ENCODE measurements at places on chromosomes 1 and 21.
A peak's percentile ranks its signal among the peaks of the same experiment; 100 is the strongest.

- peak; percentile 6 for DNase-seq
These were observed 64.4 kb downstream of the KCTD3 start for GRCh38 chr1:215631489-215631888.

GRCh38 chr1:111199881-111200801 lies at the start of gene DENND2D:
Gene DENND2D, minus strand, starts transcription at chr1:111200646. Its CDS starts 187 bp downstream, at chr1:111200459.
- no peak for DNase-seq

DNA sequence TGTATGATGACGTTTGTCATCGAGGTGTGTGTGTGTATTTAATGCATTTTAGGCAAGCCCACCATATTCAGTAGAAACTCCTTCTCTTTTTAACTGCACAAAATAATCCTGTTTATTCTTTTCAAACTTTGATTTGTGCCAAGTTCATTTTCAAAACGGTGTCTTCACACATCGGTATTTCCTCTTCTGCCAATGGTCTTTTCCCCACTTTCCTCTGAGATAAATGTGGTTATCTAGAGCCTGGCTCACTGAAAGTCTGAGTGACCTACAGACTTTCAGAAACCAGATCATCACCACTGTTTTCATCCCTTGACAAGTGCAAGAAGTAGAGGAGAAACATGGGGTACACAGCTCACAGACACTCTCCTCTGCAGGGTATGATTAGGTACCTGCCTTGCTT lies 69.4 kb downstream of the GPATCH2 start:
- DNase-seq: no peak

DNA sequence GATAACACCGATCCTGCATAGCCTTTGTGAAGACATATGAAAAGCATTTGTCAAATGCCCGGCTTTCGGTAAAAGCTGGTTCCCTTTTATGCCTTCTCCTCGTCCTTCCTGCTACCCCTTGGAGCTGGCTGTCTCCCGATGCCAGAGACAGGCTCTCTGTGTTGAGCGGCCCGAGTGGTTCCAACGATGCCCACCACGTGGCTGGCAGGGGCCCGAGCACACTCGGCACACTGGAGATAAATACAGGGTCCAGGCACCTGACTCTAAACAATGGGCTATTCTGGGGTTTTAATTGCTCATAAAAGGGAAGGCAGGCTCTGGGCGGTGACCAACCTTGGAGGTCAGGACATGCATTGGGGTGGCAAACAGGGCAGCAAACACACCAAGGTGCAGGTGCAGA lies 207.1 kb downstream of the HIVEP3 start:
- DNase-seq: no peak

DNA sequence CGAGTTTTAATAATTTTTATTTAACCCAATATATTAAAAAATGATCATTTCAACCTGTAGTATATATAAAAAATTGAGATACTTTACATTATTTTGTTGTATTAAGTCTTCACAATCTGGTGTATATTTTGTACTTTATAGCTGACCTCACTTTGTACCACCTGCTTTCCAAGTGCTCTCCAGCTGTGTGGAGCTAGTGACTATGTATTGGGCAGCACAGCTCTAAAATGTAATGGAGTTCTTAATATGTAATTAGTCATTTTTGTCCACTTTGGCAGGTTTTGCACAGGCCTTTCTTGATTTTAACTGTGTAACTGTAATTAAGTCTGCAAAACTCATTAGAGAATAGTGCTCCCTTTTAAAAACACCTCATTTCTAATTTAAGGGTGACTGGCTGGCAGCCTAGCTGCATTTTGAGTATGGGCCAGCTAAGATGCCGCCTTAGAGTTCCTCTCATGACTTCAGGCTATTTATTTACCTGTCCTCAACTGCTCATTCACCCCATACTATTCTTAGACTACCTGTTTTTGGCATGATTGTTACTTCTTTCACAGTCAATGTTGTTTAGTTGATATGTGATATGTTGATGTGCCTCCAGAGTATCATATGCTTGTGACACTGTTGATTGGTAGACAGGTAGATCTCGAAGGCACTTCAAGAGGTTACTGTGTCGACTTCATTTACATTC lies 43.2 kb downstream of the ZYG11B start:
- DNase-seq: no peak

DNA sequence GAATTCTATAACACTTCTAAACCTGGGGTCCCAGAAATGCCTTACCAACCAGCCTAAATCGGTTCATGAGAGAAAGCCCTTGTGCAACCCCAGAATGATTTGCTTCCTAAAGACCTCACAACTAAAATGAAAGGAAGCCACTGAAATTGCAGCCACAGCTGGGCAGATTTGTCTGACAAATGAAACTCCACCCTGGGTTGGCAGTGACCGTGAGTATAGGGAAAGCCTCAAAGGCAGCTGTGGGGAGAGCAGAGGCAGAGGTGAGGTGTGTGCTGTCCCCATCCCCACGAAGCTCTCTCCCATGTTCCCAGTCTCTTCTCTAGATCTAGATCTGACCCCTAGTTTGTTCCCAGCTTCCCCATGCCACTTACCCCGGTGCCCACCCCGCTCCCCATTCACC lies 23.1 kb downstream of the RHBDL2 start:
- DNase-seq: no peak

- no peak for DNase-seq
These were observed 14.5 kb upstream of the GJB5 start for GRCh38 chr1:34740161-34740868.

DNA sequence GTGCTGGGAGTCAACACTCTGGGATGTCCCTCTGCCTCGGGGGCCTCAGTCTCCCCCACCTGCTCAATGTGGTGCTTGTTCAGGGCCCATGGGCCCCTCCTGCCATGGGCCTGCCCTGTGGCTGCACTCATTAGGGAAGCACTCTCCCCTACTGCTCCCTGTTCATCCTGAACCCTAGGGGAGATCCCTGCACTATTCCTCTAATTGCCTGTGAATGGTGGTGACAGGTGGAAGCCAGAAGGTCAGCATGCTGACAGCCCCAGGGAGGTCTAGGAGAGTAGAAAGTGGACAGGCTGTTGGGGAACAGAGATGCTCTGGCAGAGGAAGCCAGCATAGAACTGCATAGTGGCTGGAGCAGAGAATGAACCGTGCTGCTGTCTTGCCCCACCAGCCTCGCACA lies 217.6 kb downstream of the TRABD2B start:
- DNase-seq: no peak

DNA sequence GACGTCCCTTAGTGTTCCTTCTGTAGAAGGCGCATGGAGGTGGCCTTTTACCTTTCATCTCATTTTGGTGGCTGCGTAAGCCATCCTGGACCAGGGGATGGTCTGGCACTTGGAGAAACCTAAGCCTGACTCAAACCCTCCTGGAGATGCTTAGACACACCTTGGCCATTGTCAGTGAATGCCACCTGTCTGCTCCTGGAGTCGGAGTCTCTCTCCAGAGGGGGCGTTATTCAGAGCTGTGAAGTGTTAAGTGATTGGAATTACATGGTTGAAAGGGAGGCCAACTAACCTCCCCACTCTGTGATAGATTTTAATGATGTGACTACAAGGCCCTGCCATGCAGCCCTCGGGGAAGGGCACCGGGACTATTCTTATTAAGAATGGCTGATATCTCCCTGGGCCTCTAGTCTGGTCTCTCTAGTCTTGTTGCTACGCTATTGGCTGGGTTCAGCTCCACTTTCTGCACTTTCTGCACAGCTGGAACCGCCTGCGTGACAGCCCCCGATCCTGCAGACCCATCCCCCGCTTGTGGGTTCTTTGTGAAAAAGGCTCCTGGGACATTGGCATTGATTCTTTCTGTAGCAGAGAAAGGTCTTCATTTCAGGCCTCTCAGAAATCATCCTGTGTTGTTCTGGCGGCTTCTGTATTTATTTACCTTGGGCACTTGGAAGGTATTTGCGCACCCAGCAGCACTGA lies 4.2 kb downstream of the RASSF5 start:
- DNase-seq: no peak

DNA sequence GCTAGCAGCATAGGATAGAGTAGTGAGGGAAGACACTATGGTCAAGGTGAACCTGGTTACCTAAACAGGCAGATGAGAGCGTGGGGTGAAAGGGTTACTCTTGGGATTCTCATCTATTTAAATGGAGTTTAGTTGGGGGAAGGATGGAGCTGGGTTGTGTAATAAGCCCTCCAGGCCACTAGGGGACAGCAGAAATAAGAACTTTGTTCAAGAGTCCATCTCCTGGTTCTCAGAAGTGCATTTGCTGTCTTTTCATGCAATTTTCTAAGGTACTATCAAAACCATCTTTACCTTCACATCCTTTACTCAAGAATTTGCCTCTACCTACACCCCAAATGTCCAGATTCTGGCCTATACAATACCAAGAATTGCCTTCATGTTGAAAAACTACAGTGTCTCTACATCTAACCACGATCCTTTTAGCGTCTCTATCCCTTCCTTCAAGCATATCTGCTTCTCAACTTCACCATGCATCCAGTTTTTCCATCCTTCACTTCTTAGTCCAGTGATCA lies 28.0 kb downstream of the SLAMF1 start:
- peak; percentile 6 for DNase-seq

DNA sequence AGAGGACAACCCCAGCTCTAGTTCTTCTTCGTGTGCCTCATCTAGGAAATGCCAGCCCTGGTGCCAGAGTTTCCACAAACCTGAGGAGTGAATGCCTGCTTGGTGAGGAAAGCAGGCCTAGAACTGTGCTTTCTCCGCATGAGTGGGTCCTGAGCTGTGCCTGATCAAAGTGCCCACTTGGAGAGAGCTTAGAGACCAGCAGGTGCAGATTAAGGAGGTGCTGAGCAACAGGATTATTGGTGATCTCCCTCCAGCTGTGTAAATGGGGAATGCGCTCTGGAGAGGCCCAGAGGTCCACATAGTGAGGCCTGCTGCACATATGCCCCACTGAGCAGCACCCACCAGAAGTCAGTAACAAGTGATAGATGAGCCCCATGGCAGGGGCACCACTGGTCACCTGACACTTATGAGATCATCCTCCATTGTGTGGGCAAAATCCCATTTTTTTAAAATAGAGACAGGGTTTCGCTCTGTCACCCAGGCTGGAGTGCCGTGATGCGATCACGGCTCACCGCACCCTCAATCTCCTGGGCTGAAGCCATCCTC lies 127.2 kb upstream of the ZC3H12A start:
- DNase-seq: no peak

- no peak for DNase-seq
These were observed 7.9 kb upstream of the SMYD2 start for GRCh38 chr1:214272964-214273533.

DNA sequence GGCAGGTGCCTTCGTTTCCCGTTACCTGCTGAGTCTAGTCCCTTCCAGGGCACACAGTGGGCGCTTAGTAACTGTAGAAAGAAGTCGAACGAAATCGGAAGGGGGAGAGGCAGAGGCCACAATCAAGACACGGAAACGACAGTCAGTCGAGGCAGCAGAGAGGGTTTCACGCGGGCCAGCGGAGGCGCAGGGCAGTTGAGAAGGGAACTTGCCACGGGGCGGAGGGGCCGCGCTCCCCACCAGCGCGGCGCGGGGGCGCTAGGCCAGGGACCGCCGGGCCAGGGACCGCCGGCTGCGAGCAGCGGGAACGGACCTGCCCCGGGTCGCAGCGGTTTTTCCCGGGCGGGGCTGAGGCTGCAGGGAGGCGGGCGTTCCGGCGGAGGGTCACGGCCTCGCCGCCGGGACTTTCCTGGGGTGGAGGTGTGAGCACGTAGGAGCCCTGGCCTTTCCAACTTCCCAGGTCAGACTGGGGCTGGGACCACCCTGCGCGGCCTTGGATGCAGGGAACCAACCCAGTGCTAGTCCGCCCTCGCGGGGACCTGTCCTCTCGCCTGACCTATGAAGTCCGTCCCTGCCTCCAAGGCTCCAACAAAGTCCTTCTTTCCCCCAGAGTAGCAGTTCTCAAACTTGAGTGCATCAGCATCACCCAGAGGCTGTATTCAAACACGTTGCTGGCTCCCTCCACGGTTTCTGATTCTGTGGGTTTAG lies 150.1 kb upstream of the FGGY start:
- DNase-seq: peak; percentile 68

DNA sequence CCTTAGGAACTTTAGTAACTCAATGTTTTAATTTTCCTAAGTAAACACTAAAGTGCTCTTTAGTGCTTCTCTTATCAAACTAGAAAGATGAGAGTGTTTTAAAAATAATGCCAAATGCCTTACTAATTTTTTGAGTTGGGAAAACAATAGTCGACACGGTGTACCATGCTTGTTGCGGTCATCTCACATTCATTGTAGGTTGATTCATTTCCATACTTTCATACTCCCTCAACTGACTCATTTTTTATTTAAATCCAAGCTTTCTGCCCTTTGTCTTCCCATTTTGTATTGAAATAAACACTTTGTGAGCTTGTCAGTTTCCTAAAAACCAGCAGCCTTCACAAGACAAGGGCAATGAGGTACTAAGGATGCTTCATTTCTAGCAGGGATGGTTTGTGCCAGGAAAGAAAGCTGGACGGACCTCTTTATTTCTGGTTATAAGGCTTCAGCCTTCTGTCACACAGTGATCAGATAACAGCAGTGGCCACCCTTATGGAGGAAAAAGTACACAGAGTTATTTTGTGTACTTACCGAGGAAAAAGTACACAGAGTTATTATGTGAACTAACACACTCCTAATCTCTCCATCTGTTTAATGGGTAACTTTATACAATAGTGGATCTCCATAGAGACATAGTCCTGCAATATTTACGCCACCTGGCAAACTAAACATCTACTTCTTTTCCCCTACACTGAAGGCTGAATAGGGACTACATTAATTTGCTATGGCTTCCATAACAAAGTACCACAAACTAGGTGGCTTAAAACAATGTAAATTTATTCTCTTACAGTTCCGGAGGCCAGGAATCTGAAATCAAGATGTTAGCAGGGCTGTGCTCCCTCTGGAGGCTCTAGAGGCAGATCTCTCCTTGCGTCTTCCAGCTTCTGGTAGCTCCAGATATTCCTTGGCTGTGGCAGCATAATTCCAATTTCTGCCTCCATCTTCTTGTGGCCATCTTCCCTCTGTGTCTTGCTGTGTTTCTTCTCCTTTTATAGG lies 13.0 kb upstream of the CCDC190 start:
- DNase-seq: no peak

GRCh38 chr1:160491017-160491416 lies 32.0 kb downstream of the SLAMF6 start:
- DNase-seq: no peak

DNA sequence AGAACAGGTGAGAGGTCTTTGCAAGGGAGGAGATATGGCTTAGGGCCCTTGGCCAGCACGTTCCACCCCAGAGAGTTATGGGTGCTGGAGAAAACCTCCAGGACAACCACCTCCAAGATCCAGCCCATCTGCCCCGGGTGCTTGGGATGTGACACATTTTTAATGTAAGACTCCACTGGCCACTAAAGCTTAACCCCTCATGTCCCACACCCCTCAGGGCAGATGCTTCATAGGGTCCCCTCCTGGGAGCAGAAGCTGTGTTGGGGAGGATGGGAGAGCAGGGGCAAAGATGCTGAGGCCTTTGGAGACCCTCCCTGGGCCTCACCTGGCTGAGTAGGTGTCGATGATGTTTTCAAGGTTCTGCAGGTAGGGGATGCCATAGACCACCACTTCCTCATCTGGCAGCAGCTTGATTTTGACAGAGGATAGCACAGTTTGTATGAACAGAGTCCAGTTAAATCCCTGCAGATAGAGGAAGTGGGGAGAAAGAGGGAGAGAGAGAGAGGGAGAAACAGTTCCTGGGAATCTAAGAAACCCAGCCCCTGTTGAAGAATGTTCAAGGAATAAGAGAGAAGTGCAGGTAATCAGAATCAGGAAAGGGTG lies 11.9 kb downstream of the PRXL2B start:
- DNase-seq: no peak

Data from mesenchymal stem cell (in vitro differentiated cells and primary cell).